ENCODE measurements at places on chromosomes 12 and 14. TPM values are rescaled to one million over a fixed set of nuclear protein-coding genes. Genes with fewer than 3 reads are reported as not detected.

KCNK13 gene
- 6.1 TPM for total RNA-seq

TBX3 gene
- 42.5 TPM for total RNA-seq

SDR9C7 gene
- total RNA-seq, result not detected

SERPINA12 gene
- total RNA-seq, result not detected

FAM161B gene
- total RNA-seq, result 4.2 TPM

CCDC198 gene
- not detected for total RNA-seq

WNK1 gene
- 75.7 TPM for total RNA-seq

C1S gene
- total RNA-seq, result 431 TPM

KRT6C gene
- total RNA-seq, result not detected

CATSPERB gene
- not detected for total RNA-seq

LYZ gene
- total RNA-seq, result not detected

PTGER2 gene
- 4.8 TPM for total RNA-seq

KRT85 gene
- total RNA-seq, result not detected

MAP3K9 gene
- total RNA-seq, result 1.4 TPM
